PC-3 (cell line): ENCODE measurements at places on chromosomes 3 and 15.

GRCh38 chr3:184598574-184598927 lies 37.0 kb downstream of the EPHB3 start:
- H3K4me3 ChIP-seq, result no peak overlapping the region
- no peaks in the 10 kb centered on the region for H3K4me1 ChIP-seq
- no peaks in the 10 kb centered on the region for H3K36me3 ChIP-seq
- no peak overlapping the region for H3K27ac ChIP-seq
- peaks cover 16% of the 10 kb centered on the region for H3K27me3 ChIP-seq

GRCh38 chr15:62378772-62379498 lies 213.8 kb upstream of the C2CD4B start:
- no peaks in the 10 kb centered on the region for H3K27me3 ChIP-seq
- H3K4me1 ChIP-seq, result no peaks in the 10 kb centered on the region

DNA sequence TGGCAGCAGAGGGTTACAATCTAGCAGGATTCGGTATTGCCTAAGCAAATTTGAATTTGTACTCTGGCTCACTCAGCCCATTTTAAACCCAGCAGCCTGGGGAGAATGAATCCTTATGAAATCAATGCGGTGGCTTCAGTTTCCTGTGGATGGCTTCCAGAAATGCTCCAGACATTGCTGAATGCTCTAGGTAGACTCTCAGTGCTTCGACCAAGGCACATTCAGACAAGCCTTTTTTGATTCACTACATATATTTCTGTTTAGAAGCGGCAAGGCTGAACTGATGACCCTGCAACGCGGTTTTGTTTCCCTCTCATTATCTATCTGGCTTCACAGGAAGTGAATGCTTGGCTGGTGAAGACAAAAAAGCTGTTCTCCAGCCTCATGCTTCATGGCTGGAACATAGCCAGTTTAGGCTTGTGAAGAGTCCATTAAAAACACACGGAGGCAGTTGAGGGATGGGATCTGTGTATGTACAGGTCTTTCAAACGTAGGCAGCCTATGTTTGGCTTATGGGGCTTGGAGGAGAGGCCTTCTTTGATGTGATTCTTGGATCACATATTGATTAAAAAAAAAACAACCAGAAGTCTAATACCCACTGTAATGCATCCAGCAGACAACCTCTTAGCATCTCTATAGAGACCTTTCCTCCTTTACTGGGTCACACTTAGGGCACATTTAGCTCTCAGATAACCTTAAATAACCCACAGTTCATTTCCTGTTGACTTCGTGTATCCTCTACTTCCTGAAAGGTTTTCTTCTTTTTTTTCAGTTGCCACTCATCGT lies 400.2 kb upstream of the TBL1XR1 start:
- H3K4me1 ChIP-seq, result peaks cover 60% of the 10 kb centered on the region
- DNase-seq, result no peak
- H3K27ac ChIP-seq, result peak overlapping the region; percentile 78

- H3K4me1 ChIP-seq, result no peaks in the 10 kb centered on the region
- no peak for DNase-seq
- no peak overlapping the region for H3K4me3 ChIP-seq
- H3K27me3 ChIP-seq, result no peaks in the 10 kb centered on the region
- H3K36me3 ChIP-seq, result no peaks in the 10 kb centered on the region
- no peak overlapping the region for H3K27ac ChIP-seq
Measured at GRCh38 chr3:134449951-134450350, 35.8 kb downstream of the ANAPC13 start.

DNA sequence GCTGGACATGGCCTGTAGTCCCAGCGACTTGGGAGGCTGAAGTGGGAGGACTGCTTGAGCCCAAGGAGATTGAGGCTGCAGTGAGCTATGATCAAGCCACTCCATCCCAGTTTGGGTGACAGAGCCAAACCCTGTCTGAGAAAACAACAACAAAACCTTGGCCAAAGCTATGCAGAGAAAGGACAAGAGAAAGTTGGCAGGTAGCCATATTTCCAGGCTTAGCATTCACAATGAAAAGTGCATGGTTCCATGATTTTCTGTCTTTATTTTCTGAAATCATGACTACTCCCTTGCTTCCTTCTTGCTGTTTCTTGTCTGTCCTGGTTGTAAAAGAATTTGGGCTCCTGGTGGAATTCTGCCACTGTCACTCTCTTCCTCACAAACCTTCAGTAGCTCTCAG lies 284.6 kb upstream of the C2CD4B start:
- no peaks in the 10 kb centered on the region for H3K27me3 ChIP-seq
- peaks cover 34% of the 10 kb centered on the region for H3K4me1 ChIP-seq
- no peak overlapping the region for H3K27ac ChIP-seq

DNA sequence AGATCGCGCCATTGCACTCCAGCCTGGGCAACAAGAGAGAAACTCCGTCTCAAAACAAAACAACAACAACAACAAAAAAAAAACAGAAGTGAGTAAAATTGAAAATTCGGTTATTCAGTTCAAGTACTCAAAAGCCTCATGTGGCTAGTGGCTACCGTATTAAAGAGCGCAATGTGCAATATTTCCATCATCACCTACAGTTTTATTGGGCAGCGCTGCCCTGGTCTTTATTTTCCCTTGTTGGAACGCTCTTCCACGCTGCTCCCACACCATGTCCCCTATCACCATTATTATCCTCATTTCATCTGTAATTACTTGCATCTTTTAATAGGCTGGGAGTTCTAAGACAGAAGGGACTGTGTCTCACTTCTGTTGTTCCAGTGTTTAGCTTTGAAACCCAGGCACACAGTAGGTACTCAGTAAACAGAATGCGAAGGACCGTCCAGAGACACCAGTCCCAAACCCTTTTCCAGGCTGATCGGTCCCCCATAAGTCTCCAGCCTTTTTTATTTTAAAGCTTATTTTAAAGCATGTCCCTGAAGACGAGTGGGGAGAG lies 423 bp upstream of the HACD3 start:
- no peaks in the 10 kb centered on the region for H3K36me3 ChIP-seq
- peak overlapping the region; percentile 95 for H3K4me3 ChIP-seq
- no peak for DNase-seq
- no peaks in the 10 kb centered on the region for H3K27me3 ChIP-seq
- H3K4me1 ChIP-seq, result peaks cover 29% of the 10 kb centered on the region
